Heart right ventricle (tissue), 16 donors: ENCODE measurements at places on chromosomes 11 and 22. TPM values are rescaled to one million over a fixed set of nuclear protein-coding genes. Genes with fewer than 3 reads are reported as not detected.

- DNase-seq = no peak
Measured at GRCh38 chr11:980438-981357, 55.0 kb downstream of the AP2A2 start.

GRCh38 chr22:49523374-49524008 lies 304.2 kb downstream of the BRD1 start:
- DNase-seq = no peak

The CHCHD10 gene
- 1,026 TPM for total RNA-seq

The TH gene
- total RNA-seq = not detected

The KCNJ11 gene
- total RNA-seq = 9.9 TPM

DNA sequence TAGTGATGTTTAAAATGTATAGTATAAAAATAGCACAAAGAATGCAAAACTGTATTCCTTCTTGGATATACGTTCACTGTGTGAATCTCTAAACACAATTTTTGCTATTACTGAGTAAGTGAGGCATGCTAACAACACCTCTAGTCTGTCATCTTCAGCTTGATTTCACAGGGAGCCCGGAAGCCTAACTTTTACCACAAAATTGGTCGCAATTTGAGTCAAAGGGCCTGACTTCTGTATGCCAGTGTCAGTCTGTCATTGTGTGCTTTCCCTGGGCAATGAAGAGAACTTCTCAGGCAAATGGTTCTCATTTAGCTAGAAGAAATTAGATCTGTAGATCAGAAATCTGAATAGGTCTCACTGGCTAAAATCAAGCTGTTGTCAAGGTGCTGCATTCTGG lies 1059.5 kb downstream of the FAM181B start:
- no peak for DNase-seq

DNA sequence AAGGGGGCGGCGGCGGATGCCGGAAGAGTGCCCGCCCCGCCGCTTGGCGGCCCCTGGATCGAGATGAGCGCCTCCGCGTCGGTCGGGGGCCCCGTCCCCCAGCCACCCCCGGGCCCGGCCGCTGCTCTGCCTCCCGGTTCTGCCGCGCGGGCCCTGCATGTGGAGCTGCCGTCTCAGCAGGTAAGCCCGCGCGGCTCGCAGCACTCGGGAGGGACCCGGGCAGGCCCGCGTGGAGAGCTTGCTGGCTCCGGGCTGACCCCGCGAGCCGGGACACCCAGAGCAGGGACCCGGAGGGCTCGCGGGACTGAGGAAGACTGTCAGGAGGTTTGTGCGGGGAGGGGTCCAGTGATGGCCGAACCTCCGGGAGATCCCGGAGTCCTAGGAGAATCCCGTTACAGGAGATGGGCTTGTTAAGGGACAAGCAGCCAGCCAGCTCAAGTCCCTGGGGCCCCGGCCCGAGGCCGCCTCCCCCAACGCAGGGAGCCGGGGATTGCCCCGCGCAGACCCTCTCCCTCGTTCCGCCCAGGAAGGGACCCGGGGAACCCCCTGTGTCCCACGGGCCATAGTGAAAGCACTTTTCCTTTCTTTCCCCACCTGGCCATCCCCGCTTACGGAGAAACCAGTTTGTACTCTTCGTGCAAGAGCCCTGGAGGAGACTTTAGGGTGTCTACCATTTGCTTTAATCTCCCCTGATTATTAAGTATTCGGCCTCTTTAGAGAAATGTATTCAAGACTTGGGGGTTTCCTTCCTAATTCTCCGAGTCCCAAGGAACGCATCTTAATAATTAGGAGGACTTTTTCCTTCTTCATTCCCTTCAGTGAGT lies 547 bp downstream of the UVRAG start:
- DNase-seq = peak; percentile 37

DNA sequence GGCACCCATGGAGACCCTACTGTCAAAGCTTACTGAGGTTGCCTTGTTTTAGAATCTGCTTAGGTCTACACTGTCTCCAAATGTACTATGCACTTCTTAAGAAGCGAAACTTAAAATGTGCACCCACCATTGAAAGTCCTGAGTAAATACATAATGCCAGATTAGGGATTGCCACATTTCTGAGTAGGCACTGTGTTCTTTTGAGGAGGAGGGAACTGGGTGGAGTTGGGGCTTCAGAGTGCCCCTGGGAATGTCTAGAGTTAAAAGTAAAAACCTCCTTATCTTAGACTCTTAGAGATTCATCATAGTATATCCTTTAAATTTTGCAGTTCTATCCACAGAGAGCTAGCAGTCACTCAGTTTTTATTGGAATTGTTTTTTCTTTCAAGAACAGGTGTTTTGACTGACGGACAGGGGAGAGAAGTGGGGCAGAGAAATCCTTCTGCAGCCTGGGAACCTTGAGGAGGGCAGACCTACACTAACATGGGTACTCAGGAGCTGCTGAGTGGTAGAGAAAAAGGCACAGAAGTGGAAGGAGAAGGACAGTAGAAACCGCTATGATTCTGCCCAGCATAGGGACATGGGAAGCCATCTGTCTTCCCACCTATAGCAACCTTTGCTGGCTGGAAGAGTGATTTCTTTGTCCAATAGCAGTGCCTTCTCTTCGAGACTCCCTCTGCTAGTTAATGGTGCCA lies 33.4 kb upstream of the MICAL2 start:
- no peak for DNase-seq

- no peak for DNase-seq
Measured at GRCh38 chr22:19134176-19134831, 3.2 kb downstream of the TSSK2 start.

The KRTAP5-9 gene
- not detected for total RNA-seq

DNA sequence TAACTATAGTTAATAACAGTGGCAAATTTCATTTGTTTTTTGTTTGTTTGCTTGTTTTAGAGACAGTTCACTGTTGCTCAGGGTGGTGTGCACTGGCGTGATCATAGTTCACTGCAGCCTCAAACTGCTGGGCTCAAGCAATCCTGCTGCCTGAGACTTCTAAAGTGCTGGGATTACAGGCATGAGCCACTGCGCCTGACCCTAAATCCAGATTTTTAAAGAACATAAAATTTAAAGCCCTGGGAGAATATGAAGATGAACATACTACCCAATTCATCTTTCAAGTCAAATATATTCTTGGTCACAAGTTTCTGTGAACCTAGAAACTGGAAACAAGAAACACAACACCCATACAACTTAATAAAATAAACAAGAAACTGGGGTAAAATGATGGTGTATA lies 28.1 kb downstream of the RRAS2 start:
- DNase-seq = no peak

The CD6 gene
- 4.5 TPM for total RNA-seq

GRCh38 chr22:27175021-27175838 lies 517.8 kb downstream of the MIAT start:
- no peak for DNase-seq

The TRIM48 gene
- not detected for total RNA-seq

GRCh38 chr11:60854847-60855725 lies 664 bp downstream of the PTGDR2 start:
- DNase-seq = no peak

The SLC7A4 gene
- 0.17 TPM for total RNA-seq

The NPTXR gene
- 25.3 TPM for total RNA-seq

DNA sequence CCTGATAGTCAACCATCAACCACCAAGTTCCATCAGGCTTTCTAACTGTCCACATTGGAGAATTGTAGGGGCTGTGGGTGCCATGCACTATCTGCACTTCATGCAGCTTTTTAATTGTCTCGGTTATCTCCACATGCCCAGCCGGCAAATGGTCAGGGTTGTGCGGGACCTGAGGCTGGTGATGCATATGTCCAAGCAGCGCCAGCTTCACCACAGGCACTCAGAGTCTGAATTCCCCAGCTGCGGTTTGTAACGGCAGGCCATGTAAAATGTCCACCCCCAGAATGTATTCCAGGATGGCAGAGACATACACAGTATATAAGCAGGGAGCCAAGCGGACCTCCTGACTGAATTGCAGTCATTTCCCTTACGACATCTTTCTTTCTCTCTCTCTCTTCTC lies 435.6 kb downstream of the DYNC2H1 start:
- DNase-seq = no peak

GRCh38 chr11:73365352-73366264 lies 10.6 kb upstream of the RELT start:
- DNase-seq = no peak

DNA sequence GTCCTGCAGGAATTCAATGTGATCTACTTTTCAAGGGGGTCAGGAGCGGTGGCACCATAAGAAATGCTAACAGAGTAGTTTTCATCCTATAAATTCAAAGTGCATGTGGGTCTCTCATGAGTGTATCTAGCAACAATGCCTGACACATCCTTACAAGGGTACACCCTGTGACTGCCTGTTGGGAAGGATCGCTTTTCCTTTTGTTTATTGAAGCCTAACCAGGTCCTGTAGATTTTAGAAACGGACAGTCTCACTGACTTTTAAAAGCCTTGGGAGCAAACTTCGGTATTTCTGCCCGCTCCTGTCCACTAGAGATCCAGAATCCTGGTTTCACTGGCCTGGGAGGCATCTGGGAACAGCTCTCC lies 102.4 kb downstream of the MICAL2 start:
- DNase-seq = no peak

DNA sequence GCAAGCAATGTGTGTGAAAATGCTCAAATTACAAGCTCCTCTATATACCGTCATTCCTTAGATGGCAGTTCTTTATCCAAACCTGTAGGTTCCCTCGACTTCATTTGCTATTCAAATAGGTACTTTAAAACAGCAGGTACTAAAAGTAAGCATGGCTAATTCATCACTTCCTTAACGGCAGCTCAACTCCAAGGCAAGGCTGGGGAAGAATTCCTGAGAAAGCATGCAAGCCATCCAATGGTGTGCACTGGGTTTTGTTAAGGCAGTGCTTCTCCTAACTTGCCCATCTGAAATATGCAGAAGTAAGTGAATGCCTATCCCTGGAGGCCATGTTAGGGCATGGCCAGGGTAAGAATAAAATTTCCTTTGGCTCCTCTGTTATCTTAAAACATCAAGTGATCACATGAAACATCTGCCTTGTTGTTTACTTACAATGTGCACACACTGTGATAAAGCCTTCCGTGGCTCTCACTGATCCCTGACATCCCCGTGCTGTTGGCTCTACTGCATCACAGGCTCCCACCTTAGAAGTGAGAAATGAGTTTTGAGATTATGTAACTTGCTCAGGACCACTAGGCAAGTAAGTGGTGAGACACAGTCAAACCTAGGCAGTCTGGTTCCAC lies 52.1 kb downstream of the SMCO4 start:
- no peak for DNase-seq

DNA sequence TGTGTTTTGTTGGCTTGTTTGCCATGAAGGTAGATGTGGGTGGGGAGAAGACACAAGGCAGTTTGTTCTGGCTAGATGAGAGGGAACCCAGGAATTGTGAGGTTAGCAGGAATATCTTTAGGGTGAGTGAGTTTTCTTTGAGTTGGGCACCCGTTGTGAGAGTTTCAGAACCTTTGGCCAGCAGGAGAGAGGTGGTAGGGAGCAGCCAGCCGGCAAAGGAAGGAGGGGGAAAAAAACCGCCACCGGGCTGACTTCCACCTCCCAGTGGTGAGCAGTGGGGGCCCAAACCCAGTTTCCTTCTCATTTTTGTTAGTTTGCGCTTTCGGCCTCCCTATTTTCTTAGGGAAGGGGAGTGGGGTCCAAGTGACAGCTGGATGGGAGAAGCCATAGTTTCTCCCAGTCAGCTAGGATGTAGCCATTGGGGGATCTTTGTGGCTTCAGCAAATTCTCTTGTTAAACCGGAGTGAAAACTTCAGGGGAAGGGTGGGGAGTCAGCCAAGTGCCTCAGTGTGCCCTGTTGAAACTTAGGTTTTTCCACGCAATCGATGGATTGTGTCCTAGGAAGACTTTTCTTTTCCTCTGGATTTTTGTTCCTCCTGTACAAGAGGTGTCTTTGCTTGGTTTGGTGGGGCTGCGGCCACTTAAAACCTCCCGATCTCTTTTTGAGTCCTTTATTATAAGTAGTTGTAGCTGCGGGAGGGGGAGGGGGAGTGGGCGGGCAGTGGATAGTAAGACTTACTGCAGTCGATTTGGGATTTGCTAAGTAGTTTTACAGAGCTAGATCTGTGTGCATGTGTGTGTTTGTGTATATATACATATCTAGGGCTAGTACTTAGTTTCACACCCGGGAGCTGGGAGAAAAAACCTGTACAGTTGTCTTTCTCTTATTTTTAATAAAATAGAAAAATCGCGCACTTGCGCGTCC lies 1.1 kb upstream of the GCAT start:
- no peak for DNase-seq

The PHF21B gene
- not detected for total RNA-seq

The ENTHD1 gene
- not detected for total RNA-seq

The GAL gene
- total RNA-seq = not detected

- no peak for DNase-seq
Measured at GRCh38 chr22:50527921-50528681, 1.7 kb downstream of the TYMP start.

The TRIM29 gene
- 0.64 TPM for total RNA-seq

- no peak for DNase-seq
Measured at GRCh38 chr11:85960678-85961077, 105.5 kb downstream of the CCDC83 start.

GRCh38 chr11:76769645-76770586 lies 13.2 kb upstream of the TSKU start:
- no peak for DNase-seq

The CAT gene
- 76.0 TPM for total RNA-seq

- DNase-seq = peak; percentile 87
Measured at GRCh38 chr11:65558002-65558929, at the start of gene LTBP3. Gene LTBP3 (minus strand): TSS chr11:65558359. CDS start chr11:65557959, 400 bp downstream.

DNA sequence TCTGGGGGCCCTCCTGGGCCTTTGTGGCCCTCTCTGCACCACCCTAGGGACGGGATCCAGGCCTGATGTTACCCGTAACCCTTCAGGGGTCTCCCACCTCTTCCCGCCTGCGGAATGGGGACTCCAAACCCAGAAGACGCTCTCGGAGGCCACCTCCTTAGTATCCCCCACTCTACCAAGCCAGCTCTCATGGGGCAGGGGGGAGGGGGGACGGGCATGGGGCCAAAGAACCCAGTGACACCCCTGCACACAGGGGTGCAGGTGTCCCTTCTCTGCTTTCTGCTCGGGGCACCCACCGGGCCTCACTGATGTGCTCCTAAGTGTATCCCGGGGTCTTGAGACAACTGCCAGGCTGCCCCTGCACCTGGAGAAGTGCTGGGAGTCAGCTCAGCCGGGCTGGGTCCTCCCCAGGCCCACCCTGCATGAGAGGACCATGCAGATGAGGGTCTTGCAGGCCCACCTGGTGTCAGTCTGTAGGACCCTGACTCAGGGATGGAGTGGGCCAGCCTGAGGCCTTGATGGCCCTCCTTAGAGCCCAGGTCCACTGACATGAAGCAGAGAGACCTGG lies 176.9 kb downstream of the IGLL1 start:
- DNase-seq = no peak

GRCh38 chr11:71927820-71928736 lies at the start of gene XNDC1N:
Gene XNDC1N (minus strand): TSS chr11:71928594. CDS start chr11:71923353, 5,241 bp downstream.
- peak; percentile 38 for DNase-seq

The BACE1-AS gene
- 14.0 TPM for total RNA-seq

The GUCD1 gene
- total RNA-seq = 149 TPM

DNA sequence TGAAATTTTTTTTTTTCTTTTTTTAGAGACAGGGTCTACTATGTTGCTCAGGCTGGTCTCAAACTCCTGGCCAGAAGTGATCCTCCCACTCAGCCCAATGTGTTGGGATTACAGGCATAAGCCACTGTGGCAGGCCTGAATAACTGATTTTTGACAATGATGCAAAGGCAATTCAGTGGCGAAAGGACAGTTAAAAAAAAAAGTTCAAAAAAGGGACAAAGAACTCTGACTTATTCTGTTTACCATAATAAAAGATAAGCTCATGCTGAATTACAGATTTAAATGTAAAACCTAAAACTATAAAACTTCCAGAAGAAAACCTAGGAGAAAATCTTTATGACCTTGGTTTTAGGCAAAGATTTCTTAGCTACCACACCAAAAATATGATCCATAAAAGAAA lies 48.9 kb downstream of the ATG16L2 start:
- DNase-seq = no peak

GRCh38 chr11:112730591-112730990 lies 230.6 kb upstream of the NCAM1 start:
- no peak for DNase-seq

GRCh38 chr11:61141601-61142028 lies 19.6 kb downstream of the VPS37C start:
- DNase-seq = no peak
